ENCODE measurements at places on chromosomes 2 and 18.

GRCh38 chr2:165450156-165450555, 19.3 kb upstream of the CSRNP3 start:
- DNase-seq = no peak

GRCh38 chr2:37471994-37472393, 127.6 kb downstream of the QPCT start:
- DNase-seq = peak; percentile 88

DNA sequence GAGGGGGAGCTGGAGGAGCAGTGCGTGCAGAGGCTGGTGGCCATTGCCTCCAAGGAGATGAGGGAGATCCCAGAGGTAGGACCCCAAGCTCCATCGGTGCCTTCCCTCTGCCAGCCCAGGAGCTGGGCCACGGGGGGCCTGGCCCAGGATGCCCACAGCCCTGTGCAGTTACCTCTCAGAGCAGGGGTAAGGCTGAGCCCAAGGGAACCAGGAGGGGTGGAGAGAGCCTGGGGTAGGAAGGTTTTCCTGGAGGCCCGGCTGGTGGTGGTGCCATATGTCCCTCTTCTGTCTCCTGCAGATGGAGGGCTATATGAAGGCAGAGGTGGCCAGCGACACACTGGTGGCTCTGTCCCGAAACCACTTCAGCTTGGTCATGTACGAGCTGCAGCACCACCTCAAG, 11.4 kb downstream of the MROH2A start:
- DNase-seq = no peak

DNA sequence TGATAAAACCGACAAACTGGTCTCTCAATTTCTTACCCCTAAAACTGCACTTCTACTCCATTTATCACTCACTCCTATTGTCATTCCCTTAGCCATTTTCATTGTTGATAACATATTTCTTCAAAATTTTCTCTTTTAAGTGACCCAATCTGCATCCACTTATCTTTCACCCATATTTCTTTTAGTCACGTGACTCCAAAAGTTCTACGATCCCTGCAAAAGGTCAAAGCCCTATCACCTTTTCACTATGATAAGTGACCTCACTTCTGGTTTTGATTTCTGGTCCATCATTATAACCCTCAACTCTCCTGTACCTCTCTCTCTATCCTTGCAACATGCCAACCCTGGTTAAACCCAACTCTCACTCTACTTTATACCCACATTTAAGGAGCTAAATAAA, 49.1 kb downstream of the LRATD1 start:
- no peak for DNase-seq

GRCh38 chr18:60090170-60090569, 190.4 kb downstream of the PMAIP1 start:
- no peak for DNase-seq

DNA sequence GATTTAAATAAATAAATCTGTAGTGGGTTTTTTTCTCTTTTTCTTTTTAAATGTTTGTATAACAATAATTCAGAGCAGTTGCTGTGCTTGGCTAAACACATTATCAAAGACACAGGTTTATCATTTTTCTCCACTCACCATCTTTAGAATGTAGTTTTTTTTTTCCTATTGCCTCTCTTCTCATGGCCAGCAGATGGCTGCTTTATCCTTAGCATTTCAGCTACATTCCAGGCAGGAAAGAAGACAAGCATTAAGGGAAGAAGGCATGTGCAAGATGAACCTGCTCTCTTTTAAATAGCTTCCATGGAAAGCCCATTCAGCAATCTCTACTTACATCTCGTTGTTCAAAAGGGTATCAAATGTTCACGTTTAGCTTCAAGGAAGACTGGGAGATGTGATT, 42.6 kb downstream of the ARHGAP15 start:
- DNase-seq = peak; percentile 15

- DNase-seq = no peak
Observed at GRCh38 chr2:45833301-45833967, 182.0 kb downstream of the PRKCE start.

Data from fibroblast of gingiva (primary cell).